Right lung (tissue), 10 donors: ENCODE measurements at places on chromosomes 5 and 9. TPM values are rescaled to one million over a fixed set of nuclear protein-coding genes. Genes with fewer than 3 reads are reported as not detected.
A peak's percentile ranks its signal among the peaks of the same experiment; 100 is the strongest.

DNA sequence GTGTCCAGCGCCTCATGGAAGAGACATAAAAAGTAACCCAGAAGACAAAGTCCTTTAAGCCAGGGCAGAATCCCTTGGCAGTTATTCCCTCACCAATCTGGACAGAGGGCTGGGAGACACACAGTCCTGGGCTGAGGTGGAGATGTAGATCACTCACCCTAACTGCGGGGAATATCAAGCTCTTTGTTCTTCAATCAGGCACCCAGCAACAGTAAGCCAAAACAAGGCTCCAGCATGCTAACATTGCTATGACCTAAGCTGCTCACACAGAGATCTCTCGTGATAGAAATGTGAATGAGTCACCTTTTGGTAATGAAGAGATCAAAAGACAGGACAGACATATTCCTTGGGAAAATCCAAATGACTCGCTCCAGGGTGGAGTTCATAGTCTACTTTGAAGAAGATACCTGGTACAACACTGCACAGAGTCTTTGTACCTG is 101.3 kb downstream of the FBN2 start:
- no peak for DNase-seq

DNA sequence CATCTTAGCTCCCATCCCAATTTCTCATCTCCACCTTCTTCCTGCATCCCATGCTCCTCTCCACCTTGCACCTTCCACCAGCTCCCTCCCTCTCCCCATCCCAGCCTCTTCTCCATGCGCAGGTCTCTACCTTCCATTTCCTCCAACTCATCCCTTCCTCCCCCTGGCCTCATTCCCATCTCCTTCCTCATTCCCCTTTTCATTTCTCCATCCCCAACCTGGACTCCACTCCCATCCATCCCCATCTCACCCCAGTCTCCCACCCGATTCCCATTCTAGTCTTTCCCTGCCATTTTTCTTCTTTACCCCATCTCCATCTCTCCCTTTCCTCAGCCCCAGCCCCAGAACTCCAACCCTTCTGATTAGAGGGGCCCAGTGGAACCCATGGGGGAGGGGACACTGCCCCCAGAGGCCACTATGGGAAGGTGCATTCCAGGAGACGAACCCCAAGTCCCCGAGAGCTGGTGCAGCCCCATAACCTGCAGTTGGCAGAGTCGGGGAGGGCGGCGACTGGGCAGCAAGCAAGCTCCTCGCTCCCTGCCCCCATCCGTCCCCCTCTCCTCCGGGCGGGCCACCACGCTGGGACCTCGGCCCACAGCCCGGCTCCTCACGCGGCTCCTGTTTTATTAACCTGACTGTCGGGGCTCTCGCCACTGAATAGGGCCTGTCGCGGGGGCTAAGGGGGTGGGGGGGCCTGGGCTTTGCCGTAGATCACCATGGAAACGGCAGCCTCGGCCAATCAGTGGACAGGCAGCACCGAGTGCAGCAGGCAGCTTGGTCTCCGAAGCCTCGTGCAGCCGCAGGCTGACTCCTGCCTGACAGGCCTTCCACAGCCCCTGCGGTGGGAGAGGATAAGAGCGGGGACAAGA is 66.7 kb downstream of the PCDH1 start:
- DNase-seq: no peak

DNA sequence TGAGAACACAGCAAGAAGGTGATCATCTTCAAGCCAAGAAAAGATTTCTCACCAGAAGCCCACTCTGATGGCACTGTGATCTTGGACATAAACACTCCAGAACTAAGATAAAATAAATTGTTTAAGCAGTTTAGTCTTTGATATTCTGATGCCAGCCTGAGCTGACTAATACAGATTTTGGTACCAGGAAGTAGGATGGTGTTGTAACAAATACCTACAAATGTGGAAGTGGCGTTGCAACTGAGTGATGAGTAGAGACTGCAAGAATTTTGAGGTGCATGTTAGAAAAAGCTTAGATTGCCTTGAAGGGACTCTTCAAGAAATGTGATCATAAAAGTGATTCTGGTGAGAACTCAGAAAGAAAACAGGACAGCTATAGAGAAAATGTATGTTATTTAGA is 592.4 kb upstream of the DAB2 start:
- no peak for DNase-seq

DNA sequence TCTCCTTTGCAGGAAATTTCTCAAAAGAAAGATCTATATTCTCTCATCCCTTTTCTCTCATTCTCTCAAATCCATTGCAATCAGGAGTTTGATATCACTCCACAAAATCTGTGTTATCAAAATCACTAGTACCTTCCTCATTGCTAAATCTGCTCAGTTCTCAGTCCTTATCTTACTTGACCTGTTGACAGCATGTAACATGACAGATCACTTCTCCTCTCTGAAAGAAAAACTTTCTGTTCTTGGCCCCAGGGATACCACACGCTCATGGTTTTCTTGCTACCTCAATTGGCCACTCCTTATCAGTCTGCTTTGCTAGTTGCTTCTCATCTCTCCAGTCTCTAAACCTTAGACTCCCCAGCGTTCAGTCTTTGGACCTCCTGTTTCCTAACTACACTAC is 22.1 kb downstream of the SRP19 start:
- DNase-seq: no peak

DNA sequence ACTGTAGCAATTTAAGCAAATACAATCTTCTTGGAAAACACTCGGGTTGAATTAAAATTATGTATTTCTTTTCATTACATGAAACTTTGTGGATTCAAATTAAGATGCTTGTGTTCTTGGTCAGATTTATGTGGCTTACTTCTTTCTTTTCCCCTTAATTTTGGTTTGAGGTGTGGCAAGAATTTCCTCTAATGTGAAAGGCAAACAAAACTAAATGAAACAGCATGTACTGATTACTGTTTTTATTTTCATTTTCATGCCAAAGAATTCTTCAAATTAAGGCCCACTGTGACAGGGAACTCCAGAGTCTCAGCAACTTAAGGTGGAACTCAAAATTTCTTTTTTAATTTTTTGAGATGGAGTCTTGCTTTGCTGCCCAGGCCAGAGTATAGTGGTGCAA is at the start of gene OMD:
OMD (minus strand) TSS at position 132 of the 400 bp plus-strand sequence. CDS start 6,913 bp downstream, outside the sequence.
- DNase-seq: no peak

GRCh38 chr5:6370580-6370979 is 7.8 kb downstream of the MED10 start:
- no peak for DNase-seq

DNA sequence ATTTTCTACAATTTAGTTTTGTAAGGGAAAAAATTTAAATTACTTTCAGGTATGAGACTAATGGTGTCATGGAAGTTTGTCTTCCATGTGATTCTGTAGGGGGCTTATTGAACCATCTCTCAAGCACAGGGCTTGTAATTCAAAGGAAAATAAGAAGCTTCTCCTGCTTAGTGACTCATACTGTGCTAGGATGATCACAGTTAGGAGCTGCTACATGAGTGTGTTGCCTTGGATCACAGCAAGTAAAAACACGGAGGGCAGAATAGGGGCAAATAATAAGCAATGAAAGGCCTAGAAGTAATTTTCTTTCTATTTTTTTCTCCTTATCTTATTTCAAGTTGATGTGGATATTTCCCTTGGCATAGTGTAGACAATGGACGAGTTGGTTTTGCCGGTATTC is 28.9 kb downstream of the TMEM167A start:
- DNase-seq: no peak

DNA sequence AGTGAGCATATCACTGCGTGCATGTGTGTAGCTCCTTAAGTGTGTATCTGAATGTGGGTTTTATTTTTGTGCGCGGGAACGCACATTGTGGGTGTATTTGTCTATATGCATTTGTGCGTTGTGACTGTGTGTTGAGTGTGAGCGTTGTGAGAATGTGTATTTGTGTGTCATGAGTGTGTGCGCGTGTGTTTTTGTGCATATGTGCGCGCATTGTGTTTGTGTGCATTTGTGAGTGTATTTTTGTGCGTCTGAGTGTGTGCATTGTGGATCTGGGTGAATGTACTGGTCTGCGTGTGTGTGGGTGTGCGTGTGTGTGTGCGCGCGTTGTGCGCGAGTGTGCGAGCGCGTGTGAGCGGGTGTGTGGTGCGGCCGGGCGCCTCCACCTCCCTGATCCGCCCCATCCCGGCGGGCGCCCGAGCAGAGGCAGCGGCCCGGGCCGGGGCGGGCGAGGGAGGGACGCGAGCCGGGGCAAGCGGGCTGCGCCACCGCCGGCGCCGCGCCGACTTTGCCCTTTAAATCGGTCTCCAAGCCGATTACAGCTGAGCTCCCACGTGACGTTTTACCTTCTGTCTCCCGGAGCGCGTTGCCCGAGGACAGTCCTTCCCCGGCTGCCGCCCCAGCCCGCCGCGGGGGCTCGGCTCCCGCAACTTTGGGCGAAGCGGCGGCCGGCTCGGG is at the start of gene RASGRF2:
RASGRF2 (plus strand) TSS at position 596 of the 675 bp plus-strand sequence. CDS start 376 bp downstream, outside the sequence.
- no peak for DNase-seq

DNA sequence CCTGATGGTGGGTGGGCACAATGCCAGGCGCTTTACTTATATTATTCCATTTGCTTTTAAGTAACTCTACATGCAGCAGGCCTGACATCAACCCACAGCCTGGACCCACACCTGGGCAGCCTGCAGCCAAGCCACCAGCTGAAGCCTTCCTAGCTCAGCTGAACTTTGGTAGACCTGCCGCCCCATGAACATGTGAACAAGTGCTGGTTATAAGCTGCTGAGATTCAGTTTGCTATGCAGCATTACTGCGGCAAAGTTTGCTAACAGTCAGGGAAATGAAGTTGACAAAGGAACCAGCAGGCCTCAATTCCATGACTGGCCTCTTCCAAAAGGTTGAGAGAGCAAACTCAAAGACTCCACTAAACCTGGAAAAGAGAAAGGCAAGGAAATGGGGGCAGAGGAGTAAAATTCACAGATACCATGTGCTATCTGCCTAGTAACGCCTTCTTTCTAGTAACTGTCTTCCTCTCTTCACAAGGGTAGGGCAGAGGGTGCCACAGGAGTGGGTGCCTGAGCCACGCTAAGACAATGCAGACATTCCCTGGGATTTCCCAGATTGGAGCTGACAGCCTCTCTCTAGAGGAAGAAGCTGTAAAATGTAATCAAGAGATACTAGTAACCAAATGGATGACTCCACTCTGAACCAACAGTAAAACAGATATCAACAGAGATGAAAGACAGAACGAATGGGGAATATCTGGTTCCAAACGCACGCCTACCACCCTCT is 2.9 kb downstream of the BOD1 start:
- no peak for DNase-seq

- DNase-seq: peak; percentile 42
Measured at GRCh38 chr5:926417-927171, 33.9 kb downstream of the TRIP13 start.

DNA sequence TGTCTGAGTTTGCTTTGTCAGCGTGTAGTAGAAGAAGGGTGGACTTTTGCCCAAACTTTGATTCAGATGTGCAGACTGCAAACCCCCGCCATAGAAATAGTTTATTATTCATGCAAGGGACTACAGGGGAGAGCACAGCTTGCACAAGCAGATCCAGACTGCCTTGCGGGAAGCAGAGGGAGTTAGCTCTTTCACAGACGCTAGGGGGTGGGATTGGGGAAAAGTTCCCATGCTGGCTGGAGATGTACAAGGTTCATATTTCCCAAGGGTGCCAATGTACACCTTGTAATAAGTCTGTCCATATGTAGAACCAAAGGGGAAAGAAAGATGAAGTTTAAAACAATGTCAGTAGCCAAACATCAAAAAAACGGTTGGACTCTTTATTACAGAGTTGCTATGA is 749.7 kb upstream of the COX7C start:
- DNase-seq: no peak

- DNase-seq: no peak
Measured at GRCh38 chr5:130964231-130965202, 200.5 kb downstream of the HINT1 start.

DNA sequence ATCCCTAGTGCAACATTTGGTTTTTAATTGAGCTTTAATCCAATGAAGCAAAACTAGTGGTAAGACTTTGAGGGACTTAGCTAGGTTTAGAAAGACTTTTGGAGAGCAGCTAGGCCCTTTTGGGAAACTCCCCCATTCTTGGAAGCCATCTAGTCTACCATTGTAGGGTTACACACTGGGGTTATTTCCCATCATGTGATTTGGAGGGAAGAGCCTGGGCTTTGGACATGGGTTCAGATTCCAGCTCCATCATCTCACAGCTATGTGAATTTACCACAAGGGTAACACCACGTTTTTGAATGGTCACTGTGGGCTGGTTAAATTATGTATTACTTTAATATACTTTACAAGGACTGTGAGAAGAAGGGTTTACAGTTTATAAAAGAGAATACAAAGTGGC is 18.3 kb upstream of the TNFSF15 start:
- no peak for DNase-seq

DNA sequence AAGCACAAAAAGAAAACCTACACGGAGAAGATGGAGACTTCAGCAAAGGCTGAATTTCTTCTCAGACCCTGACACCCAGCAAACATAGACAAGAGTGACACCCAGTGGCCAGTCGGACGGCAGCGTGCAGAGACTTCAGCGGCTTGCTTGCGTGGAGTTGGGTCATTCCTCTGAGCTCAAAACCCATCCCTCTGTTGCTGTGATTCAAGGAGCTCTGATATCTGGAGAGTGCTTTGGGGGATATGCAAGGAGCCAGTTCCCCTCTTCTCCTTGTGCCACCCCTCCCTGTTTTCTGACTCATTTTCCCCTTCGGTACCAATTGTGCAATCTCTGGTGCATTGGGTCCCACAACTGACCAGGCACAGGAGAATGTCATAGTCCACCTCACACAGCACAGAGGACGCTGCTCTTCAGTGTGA is 27.5 kb downstream of the SH3TC2 start:
- peak; percentile 48 for DNase-seq

- DNase-seq: peak; percentile 74
Measured at GRCh38 chr5:36240779-36241630, 720 bp downstream of the NADK2 start.

DNA sequence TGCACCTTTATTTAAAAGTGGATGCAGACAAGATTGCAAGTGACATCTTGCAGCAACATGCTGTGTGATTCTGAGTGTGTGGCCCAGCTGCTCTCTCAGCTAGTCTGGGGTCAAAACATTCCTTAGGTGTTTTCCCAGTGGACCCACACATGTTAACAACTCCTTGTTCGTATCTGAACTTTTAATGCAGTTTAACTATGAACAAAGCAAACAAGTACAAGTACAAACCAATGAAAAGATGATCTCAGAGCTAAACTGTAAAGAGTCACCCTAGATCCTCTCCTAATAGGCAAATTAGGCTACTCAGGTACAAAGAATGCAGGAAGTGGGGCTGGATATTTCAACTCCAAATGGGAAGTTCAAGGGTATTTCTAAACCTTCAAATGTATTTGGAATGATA is 108.4 kb downstream of the ENTREP1 start:
- DNase-seq: no peak

Gene F2R
- polyA plus RNA-seq: 49.8 TPM

Gene PTPA
- 118 TPM for polyA plus RNA-seq

Gene SLC34A1
- polyA plus RNA-seq: not detected

Gene ST8SIA4
- 9.8 TPM for polyA plus RNA-seq

Gene ANKRD34B
- not detected for polyA plus RNA-seq

Gene VCAN
- 431 TPM for polyA plus RNA-seq

Gene CEP78
- 26.3 TPM for polyA plus RNA-seq

Gene ADAMTSL2
- polyA plus RNA-seq: 6.3 TPM

Gene LCN9
- polyA plus RNA-seq: not detected

Gene NOTCH1
- polyA plus RNA-seq: 21.3 TPM
